ENCODE measurements at places on chromosomes 5 and 9.

DNA sequence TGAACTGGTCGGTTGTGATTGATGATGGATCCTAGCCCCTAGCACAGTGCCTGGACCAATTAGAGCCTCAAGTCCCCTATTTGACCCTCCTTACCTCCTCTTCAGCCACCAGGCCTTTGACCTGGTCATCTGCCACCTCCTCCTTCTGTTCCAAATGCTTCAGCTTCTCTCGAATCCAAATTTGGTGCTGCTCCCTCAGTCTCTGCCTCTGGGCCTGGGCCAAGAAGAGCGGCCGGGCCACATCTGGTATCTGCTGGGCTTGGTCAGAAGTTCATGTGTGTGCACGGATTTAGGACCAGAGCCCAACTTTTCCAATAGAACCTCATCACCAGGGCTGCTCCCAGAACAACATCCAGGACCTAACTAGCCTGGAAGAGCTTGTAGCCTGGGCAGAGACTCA, 6.5 kb downstream of the SLC35A4 start:
- no peak for DNase-seq

- DNase-seq = no peak
Observed at GRCh38 chr9:137828527-137829259, 48.9 kb upstream of the CACNA1B start.

DNA sequence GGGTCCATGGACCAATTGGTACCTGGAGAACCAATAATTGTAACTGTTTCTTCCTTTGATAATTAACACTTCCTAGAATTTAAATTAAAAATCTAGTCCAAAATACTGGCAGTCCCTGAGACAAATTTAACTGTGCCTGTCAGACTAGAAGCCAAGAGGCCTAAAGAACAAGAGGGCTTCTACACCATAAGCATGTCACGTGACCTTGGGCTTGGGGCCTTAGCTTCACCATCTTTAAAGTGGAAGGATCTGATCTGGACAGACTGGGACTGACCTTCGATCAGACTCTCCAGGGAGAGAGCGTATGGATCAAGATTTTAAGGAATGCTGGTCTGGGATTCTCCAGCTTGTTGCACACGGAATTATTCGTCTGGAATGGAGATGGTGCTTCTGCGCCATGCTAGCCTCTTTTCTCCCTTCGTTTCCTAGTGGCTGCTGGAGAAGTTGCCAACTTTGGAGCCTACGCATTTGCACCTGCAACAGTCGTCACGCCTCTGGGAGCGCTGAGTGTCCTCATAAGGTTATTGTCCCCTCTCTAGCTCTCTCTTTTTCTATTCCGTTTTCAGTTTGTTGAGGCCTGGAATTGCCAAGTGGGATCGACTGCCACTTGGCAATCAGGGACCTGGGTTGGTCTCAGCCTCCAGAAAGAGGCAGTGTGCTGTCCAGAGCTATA, 8.4 kb downstream of the NIPAL4 start:
- no peak for DNase-seq

DNA sequence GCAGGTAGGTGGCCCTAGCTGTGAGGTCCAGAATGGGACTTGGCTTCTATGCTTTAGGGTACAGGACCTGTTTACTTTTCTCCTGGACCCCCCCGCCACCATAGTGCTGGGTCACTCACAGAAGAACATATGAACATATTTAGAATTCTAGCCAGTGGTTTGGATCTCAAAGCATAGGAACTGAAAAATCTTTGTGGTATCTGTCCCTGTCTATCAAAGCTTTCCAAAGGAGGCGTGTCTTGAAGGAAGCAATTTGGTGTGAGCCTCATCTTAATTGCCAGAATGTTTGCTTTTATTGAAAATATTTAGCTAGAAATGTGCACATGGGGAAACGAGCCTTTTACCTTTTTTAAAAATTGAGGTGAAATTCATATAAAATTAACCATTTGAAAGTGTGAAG, 6.2 kb downstream of the PHF2 start:
- DNase-seq = no peak

DNA sequence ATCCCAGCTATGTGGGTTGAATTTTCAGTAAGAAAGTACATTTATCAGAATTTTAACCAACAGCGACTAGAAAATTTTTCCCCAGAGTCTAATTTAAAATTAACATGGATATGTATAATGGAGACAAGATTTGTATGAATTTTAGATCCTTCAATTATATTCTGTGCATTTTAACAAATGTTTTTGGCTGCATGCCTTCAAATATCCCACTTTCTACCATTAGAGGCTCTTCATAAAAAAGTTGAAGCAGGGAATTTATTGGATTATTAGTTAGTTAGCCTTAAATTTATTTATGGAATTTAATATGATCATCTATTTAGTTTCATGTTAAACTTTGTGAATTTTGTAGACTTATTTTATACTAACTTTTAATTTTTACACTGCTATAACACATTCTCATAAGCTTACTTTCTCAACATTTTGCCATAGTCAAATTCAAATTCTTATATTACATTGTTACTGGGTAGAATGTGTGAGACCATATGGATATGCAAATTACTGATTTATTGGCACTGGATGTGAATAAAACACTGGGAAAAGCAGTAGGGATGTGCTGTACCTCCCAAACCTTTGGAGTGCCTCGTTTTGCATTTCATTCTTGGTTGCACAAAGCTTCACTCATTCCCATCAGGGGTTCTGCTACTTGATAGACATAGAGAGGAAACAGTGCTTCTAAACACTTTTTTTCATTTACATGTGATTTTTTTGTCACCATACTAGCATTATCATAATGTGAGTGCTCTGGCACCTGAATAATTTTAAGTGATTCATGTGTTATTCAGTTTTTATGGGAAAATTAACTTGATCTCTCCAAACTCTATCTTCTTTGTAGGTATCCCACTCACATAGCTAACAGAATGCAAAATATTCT, 491.8 kb upstream of the COX7C start:
- no peak for DNase-seq

DNA sequence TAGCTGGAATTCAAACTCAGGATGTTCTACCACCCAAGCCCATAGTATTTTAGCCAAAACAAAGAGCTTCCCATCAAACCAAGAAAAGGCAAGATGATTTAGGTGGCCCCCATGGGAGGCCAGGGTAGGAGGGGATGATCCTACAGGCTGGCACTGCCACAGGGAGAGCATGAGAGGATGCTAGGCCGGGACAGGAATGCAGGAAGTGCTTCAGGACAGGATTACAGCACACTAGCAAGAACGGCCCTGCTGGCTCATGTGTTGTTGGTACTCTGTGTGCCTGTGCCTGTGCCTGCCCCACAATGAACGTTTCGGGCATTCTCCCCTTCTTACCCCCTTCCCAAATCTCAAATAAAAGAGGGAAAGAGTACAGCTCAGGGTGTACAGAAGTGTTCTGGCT, 110.7 kb upstream of the TRIM32 start:
- DNase-seq = no peak

GRCh38 chr5:106094204-106094607, 1576.5 kb downstream of the EFNA5 start:
- no peak for DNase-seq

- DNase-seq = peak; percentile 20
Observed at GRCh38 chr5:161311146-161311708, 235.3 kb downstream of the GABRB2 start.

DNA sequence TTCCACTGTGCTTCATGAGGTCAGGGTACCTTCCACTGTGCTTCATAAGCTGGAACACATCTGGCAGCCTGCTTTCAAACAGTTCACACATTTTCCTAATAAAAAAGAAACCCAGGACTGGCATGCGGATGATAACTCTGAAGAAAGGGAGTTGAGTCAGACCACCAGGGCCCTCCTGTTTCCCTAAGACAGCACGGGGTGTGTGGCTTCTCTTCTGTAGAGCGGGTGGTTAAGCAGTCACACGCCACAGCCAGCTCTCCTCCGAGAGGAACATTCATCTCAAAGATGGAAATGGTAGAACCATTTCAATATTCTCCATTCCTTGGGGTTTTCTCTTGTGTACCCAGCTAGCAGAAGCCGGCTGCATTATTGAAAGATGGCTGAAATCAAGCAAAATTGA, 128.1 kb upstream of the LMX1B start:
- DNase-seq = no peak

- DNase-seq = no peak
Observed at GRCh38 chr5:150399524-150400211, 13.0 kb downstream of the CD74 start.

Measured in GM12891 (cell line).